ENCODE measurements at places on chromosomes 7 and 10.
A peak's percentile ranks its signal among the peaks of the same experiment; 100 is the strongest.

DNA sequence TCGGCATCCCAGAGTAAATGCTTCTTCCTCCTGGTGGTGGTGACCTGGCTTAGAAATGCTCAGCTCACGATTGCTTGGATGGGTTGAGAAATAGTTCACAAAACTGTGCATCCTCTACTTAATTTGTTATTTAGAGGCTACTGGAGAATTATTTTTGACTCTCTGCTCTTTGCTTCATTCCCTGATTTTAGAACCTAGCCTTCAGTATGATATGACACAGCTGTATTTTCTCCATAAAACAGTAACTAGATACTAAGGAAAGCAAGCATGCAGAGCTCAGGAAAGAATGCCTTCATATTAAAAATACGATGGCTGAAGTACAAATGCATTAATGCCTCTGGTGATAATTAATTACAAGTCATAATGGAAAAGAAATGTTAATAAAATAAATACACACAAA is 602.0 kb upstream of the COBL start:
- DNase-seq = no peak

GRCh38 chr7:44887293-44887692 is 2.0 kb upstream of the PURB start:
- no peak for DNase-seq

- no peak for DNase-seq
Measured at GRCh38 chr10:72322030-72322279, 32.8 kb downstream of the DNAJB12 start.

GRCh38 chr10:62815381-62816075 is 638 bp downstream of the EGR2 start:
- peak; percentile 17 for DNase-seq

GRCh38 chr7:138075350-138075749 is 909 bp upstream of the AKR1D1 start:
- no peak for DNase-seq

DNA sequence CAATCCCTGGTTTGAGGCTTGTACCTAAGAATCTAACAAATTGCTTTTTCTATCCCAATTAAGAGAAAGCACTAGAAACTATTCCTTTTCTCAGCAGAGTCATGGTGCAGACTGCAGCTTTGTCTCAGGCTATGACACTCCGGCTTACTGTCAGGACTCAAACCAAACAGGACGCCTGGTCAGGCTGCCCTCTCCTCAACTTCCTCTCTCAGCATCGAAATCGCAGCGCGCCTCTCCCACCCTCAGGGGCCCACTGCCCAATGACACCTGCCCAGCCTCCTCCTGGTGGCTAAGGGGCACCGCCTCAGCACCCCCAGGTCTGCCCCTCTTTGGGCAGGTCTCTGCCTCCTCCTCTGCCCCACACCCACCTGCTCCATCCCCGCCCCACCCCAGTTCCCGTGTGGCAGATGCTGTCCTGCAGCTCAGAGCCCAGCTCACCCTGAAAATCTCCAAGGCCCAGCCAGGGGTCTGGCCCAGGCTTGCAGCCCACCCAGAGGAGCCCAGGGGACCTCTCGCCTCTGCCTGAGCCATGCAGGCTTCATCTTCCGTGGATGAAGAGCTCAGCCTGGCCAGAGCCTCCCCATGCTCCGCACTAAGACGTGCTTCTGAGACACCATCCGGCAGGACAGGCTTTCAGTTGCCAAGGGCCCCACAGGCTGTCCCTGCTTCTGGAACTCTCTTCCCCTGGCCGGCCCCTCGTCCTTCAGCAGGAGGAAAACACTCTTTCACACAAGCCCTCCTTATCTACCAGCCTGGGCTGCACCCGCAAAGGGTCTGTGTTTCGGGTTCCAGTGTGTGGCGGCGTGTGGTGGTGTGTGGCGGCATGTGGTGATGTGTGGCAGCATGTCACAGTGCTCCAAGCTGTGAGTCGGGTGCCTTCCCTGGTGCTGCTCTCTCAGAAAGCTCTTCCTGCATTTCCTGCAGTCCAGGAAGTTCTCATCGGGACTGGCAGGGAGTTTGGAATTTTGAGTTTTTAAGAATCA is 16.4 kb upstream of the PTPRN2 start:
- no peak for DNase-seq

DNA sequence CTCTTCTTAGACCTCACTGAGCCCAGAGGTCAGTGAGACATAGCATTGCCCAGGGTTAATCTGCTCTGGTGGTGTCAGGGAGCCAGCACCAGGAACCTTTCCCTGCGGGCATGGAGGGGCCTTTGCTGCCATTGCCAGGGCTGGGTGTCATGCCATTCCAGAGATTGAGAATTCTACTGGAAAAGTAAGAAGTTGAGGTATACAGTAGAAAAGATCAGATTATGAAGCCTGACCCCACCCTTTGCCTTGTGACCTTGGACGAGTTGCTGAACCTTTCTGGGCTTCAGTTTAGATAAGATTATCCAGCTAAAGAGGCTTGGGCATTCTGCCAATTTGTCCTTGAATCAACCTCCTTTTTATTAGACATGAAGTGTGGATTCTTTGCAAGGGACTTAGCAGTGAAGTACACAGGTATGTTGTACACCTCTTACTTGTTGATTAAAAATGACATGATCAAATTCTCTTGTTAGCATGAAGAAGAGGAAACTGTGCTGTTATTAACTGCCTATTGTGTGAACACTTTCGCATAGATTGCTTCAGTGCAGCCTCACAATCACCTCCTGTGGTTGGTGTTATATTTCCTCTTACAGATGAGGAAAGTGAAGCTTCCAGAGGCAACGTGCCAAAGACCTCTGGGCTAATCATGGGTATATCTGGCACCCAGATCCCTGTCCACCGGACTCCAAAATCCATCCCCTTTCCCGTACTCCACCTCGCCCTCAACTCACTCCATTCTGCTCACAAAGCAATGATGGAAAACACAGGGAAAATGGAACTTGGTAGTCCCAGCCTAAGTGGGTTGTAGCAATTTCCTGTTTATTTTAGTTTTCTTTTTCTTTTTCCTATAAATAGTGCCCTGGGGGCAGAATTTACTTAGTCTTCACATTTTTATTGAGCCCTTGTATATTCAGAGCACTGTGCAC is 151.3 kb downstream of the CAMK1D start:
- no peak for DNase-seq

DNA sequence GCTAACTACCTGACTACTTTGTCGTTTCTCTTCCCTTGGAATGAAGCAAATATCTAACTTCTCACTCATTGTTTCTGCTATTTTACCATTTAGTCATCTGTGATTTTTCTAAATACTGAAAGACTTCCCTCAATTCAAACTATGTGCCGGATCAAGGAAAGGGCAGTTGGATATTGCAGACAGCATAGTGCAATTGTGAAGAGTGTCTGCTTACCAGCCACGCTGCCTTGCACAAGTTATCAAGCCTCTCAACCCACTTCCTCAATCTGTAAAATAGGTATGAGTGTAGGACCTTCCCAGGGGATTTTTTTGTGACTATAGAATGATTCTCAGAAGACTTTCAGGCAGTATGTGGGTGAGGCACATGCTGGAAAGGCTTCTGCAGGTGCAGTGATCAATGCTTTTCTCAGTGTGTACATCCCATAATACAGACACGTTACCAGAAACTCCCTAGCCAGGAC is 54.3 kb downstream of the EGFR start:
- no peak for DNase-seq

- no peak for DNase-seq
Measured at GRCh38 chr10:13168781-13169180, 7.4 kb downstream of the MCM10 start.

DNA sequence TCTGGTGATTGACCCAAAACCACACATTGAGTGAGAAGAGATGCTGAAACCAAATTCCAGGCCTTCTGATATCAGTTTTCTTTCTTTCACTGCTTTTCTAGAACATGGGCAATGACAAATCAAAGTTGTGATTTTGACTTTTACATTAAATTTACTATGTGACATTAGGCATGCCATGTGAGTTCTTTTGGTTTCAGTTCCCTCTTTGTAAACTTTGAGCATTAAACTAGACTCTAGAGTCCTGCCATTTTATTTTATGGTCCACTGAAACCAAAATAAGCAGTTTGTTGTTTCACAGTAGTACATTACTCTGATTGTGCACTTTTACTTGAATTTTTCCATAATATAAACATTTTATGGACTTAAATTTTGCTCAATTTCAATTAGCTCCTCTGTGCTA is 381.1 kb upstream of the SEMA3D start:
- DNase-seq = no peak

DNA sequence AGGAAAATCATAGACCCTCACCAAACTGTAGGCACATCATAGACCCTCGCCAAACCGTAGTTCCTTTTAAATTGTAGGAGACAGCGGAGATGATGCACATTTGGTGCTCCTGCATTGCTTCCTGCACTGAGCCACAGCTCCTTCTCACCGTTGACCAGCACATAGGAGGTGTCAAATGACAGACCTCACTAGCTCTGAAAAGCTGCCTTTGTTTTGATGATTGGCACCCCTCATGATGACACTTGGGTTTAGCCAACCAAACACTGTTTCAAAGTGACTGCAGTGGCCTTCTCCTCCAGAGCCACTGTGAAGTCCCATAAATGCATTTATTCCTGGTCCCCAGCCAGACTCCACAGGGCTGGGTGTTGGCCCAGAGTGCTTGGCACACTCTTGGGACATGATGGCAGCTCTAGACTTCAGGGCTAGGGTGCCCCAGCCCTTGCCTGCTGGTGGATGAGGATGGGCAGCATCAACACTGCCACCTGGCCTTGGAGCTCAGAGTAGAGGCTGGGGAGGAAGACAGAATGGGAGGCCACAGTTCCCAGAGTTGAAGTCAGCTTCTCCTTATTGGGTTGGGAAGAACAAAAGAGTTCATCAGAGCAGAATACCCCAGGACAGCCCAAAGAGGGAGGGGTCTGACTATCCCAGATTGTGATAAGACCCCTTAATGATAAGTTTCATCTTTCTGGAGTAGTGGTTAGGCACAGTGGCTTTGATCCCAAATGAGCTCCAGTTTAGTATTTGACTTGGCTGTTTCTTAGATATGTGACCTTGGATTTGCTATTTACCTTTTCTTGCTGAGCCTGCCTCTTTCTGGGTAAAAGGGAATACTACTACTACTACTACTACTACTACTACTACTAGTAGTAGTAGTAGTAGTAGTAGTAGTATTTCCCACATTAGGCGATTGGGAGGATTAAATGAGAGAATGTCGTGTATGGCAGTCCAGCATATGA is 75.3 kb downstream of the MTPN start:
- DNase-seq = no peak

DNA sequence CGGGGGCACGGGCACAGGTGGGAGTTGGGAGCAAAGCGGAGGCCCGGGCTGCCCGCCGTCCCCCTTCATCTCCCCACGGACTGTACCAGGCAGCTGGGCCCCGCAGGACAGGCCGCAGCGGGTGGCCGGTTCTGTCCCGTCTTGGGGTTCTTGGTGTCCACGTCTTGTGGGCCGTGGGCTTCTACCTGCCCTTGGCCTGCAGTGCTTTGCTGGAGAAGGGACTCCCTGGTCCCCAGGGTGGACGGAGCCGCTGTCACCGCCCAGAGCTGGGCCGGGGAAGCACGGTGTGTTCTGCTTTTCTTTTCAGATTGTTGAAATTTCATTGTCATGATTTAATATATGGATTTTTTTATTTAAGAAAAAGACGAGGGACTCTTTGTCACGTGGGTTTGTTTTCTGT is 11.8 kb downstream of the MAFK start:
- DNase-seq = no peak

DNA sequence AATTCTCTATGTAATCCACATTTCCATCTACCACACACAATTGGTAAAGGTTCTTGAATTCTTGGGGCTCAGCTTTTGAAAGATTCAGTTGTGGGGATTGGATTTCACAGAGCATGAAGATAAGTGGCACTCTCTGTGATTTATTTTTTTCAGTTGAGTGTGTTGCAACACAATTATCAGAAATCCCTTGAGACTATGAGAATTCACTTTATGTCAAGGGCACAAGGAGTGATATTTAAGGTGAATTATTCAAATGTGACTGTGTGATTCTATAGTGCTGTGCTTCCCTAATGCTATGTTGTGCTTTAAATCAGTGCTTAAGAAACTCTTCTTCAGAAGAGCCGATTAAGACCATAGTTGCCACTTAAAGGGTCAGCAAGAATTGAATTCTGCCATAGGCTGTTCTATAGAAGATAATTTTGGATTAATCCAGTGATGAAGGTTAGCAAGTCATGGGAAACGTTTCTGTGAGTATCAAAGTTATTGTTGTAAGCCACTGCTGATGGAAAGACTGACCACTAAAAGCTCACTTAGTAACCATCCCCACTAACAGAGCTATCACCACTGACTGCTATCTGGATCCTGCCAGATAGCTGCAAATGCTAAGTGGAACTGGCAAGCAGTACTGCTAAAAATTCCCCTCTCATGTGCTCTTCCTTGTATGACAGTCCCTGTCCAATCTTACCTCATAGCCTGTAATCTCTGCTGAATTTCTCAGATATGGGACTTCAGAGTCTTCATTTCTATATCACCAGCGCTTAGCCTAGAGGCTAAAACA is 134.0 kb upstream of the SEMA3D start:
- DNase-seq = no peak

- no peak for DNase-seq
Measured at GRCh38 chr10:104234934-104235333, 2.8 kb upstream of the CFAP43 start.

DNA sequence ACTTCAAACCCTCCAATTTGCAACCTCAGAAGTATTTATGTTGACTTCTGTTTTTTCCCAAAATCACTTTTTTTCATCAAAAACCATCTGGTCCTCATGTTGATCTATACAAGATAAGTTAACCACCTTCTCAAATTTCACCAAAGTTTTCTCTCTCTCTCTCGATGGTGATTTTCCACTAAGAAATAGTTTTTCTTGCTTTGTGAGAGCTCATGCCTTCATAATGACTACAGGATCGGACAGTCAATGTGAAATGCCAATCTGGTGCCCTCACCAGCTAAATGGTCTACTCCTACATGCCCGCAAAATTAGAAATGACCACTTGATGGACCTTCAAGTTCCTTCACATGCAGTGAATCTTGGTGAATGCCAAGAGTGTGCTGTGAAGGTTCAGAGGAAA is 40.4 kb downstream of the CNNM1 start:
- no peak for DNase-seq

GRCh38 chr10:89414879-89415821 is 782 bp downstream of the IFIT5 start:
- DNase-seq = peak; percentile 42

- no peak for DNase-seq
Measured at GRCh38 chr10:91049296-91049987, 128.6 kb upstream of the ANKRD1 start.

DNA sequence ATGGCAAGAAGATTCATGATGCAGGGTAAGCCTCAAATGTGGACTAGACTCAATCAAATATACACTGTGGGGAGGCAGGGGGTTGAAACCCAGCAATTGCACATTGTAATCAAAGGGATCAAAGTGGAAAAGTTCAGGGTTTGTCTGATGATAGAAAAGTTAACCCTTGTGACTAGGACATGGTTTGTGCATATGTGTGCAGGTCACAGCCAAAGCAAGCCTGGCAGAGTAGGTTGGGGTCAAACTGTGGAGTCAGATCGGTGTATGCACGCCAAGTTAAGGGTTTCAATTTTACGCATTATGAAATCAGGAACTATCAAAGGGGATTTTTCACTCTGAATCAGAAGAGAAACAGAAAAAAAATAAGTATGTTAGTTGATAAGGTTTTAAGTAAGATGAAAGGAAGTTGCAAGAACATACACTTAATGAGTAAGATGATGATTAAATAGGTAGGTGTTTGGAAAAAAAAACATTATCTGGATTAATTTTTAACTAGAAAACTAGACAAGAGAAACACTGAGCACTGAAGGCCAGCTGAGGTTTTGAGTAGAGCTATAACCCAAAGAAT is 188.3 kb downstream of the DGKB start:
- no peak for DNase-seq

Data from SW480 (cell line).